ENCODE measurements at places on chromosomes 4 and X. TPM values are rescaled to one million over a fixed set of nuclear protein-coding genes. Genes with fewer than 3 reads are reported as not detected.

- no peak for DNase-seq
These were observed 196.4 kb upstream of the RADX start for GRCh38 chrX:106415276-106415895.

DNA sequence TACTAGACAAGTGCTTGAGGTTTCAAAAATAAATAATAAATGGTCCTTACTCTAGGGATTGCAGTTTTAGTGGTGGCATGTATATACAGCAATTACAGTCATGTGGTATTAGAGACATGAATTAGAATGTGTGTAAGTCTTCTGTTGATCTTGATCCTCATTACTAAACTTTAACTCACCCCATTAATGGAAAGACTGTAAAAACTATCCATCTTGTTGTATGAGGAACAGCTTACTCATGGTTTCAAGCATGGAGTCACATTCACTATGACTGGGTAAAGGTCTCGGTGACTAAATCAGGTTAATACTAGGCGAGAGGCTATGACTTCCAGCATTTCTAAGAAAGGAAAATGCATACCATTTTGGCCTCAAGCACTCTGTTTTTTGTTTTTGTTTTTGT, 107.0 kb upstream of the HPGD start:
- no peak for DNase-seq

DNA sequence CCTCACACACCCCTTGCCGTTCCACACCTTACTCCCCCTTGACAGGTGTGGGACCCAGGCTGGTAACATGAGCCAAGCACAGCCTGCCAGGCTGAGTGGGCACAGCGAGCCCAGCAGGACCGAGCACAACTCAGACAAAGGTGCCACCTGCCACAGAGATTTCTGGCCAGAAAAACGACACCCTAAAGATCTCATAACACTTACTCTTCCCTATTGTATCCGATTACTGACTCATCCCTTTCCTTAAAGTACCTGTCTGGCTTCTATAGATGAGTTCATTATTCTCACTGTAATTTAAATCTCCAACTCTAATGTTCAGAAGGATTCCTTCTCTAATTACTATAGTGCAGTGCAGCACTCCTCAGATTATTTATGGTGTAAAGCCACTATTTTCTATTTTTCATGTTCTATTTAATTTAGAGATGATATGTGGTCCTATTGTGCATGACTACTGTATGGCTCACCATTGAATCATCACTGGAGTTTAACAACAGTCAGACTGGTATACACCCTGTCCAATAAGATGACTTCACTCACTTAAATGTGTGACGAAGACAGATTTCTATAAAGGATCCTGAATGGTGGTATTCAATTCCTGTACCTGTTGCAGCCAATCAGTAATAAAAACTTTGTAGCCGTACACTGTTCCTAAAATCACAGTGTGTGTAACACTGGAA, 7.6 kb upstream of the SYTL5 start:
- no peak for DNase-seq

DNA sequence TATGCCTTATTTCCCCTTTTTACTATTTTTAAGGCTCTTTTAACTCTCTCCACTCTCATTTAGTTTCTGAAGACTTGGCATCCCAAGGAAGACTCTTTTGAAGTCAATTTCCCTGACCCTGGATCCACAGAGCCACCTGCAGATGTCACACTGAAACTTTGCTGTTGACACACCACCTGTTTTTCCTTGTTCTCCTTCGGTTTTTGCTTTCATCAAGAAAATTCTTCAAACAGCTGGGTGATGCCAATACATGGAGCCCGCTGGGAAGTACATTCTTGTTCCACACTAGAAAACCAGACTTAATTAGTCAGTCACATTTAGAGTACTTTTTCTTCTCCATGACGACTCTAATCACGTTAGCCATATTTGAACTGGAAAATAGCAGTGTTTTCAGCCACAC, 293.9 kb downstream of the PDGFC start:
- no peak for DNase-seq

The CYLC1 gene
- not detected for total RNA-seq
